ENCODE measurements at places on chromosomes 2 and 18.

- no peak for DNase-seq
These were observed 376.8 kb downstream of the TSN start for GRCh38 chr2:122132147-122132691.

GRCh38 chr2:207479198-207479785, 50.5 kb upstream of the CREB1 start:
- no peak for DNase-seq

DNA sequence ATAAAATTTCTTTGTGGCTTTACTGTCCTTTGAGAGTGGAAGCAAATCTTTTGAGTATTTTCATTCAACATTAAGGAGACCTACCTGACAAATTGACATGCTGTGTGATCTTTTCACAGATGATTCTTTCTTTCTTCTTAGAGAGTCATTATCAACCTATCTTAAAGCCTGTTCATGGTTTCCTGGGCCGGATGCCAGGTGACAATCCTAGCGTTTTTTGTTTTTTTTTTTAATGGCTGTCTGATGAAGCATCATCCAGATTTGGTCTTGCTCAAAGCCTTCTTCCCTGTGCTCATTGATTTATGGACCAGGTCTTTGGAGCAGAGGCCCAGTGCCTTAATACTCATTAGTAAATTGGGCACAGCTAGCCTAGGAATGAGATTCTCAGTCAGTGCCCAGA, 9.8 kb upstream of the MGAT5 start:
- DNase-seq: no peak

GRCh38 chr2:106187273-106187891, 6.7 kb downstream of the UXS1 start:
- no peak for DNase-seq

DNA sequence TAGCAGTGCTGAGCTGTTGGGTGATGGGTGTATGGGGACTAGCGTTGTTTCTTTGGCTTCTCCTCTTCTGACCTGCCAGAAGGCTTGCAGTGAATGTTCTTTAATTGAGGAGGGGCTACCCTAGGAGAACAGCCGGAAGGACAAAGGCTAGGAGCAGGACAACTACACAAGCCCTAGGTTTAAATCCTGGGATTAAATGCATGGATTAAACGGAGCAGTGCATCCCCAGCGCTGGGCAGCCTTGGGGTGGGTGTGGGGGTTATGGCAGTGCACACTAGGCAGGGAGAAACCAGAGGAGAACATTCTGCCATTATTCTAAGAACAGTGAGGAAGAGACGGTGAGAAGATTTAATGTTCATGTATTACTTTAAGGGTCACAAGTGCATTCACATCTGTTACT, 86.4 kb upstream of the MCFD2 start:
- no peak for DNase-seq

- DNase-seq: no peak
These were observed 484.7 kb upstream of the NRP2 start for GRCh38 chr2:205197468-205198139.

DNA sequence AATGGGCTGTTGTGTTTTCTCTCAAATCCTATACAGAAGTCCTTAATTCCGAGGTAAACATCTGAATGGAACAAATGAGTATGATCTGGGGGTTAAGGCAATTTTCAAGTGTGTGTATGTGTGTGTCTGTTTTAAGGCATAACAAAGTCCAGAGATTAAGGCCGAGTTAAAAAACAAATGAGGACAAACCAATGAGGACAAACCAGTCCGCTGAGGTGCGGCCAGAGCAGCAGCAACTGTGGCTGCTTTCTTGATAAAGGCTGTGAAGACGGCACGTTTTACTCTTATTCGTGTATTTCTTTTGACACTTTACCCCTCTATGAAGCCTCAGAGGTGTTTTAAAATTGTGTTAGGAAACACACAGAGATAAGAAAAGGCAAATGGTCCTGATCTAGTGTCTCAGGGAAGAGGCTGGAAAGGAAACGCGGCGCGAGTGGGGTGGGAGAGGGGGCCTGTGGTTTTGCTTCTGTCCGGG, 495 bp upstream of the GULP1 start:
- no peak for DNase-seq

DNA sequence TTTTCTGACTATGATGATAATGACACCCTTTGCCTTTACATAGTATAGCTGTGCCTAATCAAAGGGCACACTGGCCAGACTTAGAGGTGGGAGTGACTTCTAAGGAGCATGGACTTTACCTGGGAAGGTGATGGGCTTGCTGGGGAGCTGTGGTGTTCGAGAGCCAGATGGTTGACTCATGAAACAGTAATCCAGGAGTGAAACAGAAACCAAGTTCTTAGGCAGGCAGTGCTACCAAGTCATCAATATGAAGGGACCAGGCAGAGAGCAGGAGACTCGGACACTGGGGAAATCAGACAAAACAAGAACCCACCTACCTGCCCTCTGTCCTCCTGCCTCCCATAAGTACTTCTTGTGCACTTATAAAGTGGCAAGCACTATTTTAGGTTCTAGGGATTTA, 430.4 kb downstream of the DLGAP1 start:
- DNase-seq: no peak

GRCh38 chr2:191171708-191172355, 21.0 kb upstream of the STAT4 start:
- no peak for DNase-seq
